Activated CD8-positive, alpha-beta memory T cell treated with anti-CD3 and anti-CD28 coated beads for 4 hours (primary cell): ENCODE measurements at places on chromosomes 12 and 14.
A peak's percentile ranks its signal among the peaks of the same experiment; 100 is the strongest.

DNA sequence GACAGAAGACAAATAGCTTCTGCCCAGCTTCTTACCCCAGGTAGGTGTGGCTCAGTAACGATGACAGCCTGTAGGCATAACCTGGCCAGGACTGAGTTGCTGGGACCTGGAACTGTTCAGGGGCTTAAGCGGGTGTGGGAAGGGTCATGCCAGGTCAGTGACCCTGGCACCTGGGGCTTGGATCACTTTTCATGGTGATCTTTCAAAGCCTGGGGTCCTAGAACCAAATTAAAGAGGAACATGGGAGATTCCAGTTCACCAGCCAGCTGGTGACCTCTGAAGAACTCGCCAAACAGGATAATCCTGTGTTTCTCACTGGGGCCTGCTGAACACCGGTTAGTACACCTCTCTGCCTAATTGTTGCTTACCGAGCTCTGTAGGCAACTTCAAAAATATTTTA lies 102.6 kb upstream of the LMNTD1 start:
- DNase-seq, result no peak

- no peak for DNase-seq
These were observed 18.9 kb downstream of the IGF1 start for GRCh38 chr12:102461501-102461900.

- DNase-seq, result no peak
These were observed 33.7 kb upstream of the PPP2R5C start for GRCh38 chr14:101727611-101728366.

DNA sequence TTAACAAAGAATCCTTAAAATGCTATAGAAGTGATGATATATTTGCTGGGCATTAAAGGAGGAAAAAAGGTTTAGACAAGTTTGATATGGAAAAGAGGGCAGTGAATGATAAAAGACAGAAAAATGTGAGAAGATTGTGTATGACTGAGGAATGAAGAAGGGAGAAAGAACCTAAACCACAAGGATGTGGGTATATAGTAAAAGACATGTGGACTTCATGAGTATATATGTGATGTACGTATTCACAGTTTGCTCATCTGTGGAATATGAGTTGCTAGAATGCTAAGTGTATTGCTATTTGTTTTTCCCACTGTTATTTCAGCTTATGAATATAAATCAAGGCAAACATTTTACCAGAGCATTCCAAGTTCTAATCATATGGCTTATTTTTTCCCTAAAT lies 2.1 kb upstream of the SLC16A7 start:
- no peak for DNase-seq

DNA sequence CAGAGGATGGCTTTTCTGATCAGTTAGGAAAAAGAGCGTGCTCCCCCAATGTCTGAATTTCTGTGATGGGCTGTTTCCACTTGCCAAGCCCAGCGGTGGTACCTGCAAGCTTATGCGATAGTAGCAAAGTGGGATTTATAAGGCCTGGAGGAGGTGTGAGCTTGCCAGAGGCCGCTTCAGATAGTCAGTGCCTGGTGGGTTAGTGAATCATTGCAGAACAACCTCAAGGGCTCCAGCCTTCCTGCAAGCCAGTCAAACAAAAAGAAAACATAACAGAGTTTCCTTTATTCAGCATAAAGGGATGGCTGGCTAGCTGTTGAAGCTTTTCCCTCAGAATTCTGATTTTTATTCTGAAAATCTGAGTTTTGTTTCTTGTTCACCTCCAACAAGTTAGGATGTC lies 7.6 kb upstream of the BMP4 start:
- DNase-seq, result no peak

- DNase-seq, result no peak
These were observed 161.1 kb downstream of the SNAPC1 start for GRCh38 chr14:61923348-61923747.

GRCh38 chr12:48988030-48988649 lies 10.0 kb downstream of the WNT1 start:
- no peak for DNase-seq

DNA sequence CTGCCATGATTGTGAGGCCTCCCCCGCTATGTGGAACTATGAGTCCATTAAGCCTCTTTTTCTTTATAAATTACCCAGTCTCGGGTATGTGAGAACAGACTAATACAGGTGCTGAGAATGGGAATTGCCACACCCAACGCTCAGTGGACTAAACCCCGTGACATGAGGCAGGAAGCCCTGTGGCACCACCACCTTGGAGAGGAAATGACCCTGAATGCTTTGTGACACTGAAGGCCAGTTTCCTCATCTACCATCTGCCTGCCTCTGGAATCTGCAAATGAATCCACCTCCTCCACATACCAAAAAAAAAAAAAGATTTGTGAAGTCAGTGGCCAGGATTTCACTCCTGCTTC lies 41.6 kb downstream of the NT5DC3 start:
- no peak for DNase-seq

GRCh38 chr14:80770114-80770908 lies 171.2 kb downstream of the CEP128 start:
- DNase-seq, result no peak

DNA sequence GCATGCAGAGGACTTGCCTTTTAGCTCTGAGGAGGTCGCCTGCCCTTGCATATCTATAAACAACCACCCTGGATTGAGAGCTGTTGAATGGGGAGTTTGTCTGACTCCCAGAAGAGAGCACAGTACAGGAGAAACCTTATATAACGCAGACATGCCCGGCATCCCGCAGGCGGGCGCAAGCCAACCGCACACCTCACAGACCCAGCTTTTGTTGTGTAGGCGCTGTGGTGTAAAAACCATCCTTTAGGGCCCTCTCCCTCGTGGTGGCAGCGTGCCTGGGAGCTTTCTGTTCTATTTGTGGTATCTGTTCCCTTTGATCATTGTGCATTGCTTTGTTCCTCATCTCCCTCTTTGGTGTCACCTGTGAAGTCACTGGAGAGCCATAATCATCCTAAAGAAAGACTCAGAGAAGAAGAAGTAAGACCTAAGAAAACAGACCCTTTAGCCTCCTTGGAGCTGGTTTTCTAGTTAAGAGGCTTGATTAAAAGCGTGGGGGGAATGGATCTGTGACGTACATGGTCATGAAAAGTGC lies 77.7 kb downstream of the ETV6 start:
- peak; percentile 25 for DNase-seq

GRCh38 chr12:2739832-2740641 lies 54.7 kb upstream of the FKBP4 start:
- no peak for DNase-seq

- no peak for DNase-seq
These were observed 9.4 kb upstream of the DHRS7 start for GRCh38 chr14:60174352-60175254.

GRCh38 chr12:32027684-32028365 lies 68.6 kb downstream of the RESF1 start:
- DNase-seq, result no peak

- DNase-seq, result no peak
These were observed 45.4 kb upstream of the TESC start for GRCh38 chr12:117144599-117144998.

DNA sequence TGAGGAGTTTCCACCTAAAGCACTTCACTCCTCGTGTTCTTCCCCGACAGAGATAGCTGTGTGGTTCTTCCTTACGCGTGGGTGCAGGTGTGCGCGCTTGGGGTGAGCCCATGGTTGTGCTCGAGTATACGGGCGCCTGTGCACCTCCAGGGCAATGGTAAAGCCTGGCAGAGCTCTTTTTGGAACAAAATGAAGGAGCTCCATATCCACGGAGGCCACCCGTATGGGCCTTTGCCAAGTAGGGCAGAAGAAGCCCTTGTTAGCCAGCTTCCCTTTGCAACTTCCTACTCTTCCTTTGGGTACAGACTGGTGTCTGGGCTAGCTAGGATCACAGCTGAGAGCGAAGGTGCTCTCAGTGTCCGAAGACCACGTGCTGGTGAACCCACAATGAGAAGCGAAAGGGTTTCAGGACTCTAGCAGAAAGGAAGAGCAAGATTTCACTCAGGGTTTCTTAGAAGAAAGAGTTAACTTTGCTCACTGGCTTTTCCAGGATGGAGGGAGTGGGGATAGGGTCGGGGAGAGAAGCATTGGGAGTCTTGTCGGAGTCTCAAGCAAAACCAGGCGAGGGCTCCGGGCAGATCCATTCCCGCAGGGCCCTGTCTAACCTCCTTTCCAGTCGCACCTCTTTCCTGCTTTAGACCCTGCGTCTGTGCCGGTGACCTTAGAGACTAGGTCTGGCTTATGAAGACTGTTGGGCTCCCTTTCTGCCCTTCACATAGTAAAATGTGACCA lies 960 bp upstream of the LRFN5 start:
- DNase-seq, result no peak

- DNase-seq, result no peak
These were observed 98.2 kb downstream of the RAD52 start for GRCh38 chr12:851343-851742.

GRCh38 chr12:112285600-112286401 lies 96.4 kb downstream of the HECTD4 start:
- no peak for DNase-seq

- DNase-seq, result no peak
These were observed 75.9 kb upstream of the C12orf71 start for GRCh38 chr12:27158297-27158696.

GRCh38 chr12:3142386-3142785 lies 65.2 kb downstream of the TSPAN9 start:
- no peak for DNase-seq

DNA sequence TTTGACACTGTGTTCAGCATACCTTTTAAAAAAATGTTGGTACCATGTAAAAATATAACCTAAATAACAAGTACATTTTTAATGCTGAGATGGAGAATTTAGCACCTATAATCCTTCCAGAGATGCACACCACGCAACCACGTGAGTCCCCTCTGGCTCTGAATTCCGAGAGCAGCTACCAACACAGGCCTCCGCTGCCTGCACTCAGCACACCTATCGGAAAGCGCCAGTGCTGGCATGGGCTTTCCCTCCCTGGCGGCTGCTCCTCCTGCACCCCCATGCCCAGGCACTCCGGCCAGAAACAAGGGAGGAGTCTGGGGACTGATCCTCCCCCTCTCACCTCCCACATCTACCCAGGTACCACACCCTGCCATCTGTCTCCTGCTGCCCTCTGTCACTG lies 47.0 kb downstream of the ITPK1 start:
- DNase-seq, result no peak

- no peak for DNase-seq
These were observed 55.2 kb downstream of the RASSF3 start for GRCh38 chr12:64665514-64665913.

- no peak for DNase-seq
These were observed 34.6 kb downstream of the PTPRR start for GRCh38 chr12:70885956-70886355.

GRCh38 chr14:34014936-34015335 lies 64.1 kb upstream of the EGLN3 start:
- DNase-seq, result no peak

- DNase-seq, result no peak
These were observed 6.0 kb downstream of the CDKN1B start for GRCh38 chr12:12723149-12723680.

DNA sequence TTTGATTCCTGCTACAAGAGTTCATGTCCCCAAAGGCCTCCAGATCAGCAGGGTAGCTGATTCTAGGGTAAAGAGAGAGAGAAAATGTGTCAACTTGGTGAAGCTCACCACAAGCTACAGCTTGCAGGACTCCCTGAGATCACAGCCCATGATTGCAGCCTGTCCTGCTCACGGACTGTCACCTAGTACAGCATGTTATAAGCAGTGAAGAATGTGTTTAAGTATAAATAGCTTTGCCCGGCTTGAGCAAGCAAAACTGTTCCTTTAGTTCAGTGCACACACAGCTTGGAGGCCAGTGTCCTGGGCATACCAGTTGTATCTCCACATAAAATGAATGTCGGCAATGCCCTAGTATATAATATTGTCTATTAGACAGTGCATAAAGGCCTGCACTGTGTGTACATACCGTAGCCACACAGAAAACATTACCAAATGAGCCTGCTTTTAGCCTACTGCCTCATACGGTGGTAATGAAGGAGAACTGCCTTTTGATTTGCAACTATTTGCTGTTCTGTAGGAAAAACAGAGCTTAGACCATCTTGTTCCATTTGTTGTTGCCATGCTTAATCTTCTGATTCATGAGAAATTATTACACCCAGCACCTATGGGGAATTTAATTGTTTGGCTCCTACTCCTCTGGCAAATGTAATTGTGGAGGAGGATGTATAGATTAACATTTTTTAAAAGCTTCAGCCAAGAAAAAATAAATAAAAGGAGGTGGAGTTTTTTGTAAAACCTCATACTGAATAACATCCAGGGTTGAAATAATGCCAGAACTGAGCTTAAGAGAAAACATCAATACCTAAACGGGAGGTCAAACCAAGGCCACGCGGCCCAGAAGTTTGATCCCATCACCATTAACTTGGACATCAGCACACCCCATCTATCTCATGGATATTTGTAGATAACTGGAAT lies 108.1 kb upstream of the G2E3 start:
- no peak for DNase-seq

GRCh38 chr12:4496145-4496838 lies 42.4 kb upstream of the RAD51AP1 start:
- DNase-seq, result no peak

DNA sequence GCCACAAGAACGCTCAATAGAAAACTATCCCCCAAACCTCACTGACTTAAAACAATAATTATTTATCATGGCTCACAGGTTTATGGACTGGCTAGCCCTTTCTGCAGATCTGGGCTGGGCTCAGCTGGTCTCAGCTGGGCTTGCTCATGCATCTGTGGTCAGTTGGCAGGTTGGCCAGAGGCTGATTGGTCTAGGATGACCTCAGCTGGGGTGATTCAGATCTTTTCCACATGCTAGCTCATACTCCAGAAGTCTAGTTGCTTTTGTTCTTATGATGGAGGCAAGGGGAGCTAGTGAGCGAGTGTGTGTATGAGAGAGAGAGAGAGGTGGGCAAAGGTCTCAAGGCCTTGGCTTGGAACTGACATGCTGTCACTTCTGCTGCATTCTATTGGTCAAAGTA lies 181.2 kb upstream of the NRXN3 start:
- no peak for DNase-seq

DNA sequence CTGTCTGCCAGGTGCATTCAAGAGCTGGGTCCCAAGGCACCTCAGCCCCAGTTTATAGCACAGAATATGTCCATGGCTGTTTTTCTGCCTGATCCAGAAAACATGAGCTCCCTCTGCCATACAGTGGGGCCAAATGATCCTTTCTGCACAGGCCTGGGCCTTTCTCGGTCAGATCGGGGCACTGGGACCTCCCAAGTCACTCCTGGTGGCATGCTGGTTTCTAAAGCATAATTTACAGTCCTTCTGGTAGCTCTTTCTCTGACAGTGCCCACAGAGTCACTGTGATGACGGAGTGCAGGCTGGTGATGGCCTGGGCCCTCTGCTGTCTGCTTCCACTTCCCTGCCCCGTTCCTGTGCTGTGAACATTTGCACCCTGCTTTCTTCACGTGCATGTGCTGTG lies 99.2 kb downstream of the ADGRD1 start:
- DNase-seq, result no peak

GRCh38 chr12:67026487-67027246 lies 242.5 kb upstream of the CAND1 start:
- no peak for DNase-seq
